ENCODE measurements at places on chromosomes 12 and 14. TPM values are rescaled to one million over a fixed set of nuclear protein-coding genes. Genes with fewer than 3 reads are reported as not detected.

- DNase-seq: no peak
- no peak overlapping the region for H3K4me3 ChIP-seq
- no peaks in the 10 kb centered on the region for H3K4me1 ChIP-seq
- no peak overlapping the region for H3K27ac ChIP-seq
- H3K36me3 ChIP-seq: no peaks in the 10 kb centered on the region
Measured at GRCh38 chr12:127657036-127657435, 609.9 kb upstream of the TMEM132C start.

GRCh38 chr12:116630762-116631161 lies 71.6 kb downstream of the MAP1LC3B2 start:
- H3K4me3 ChIP-seq: no peak overlapping the region
- H3K27ac ChIP-seq: no peak overlapping the region
- H3K36me3 ChIP-seq: no peaks in the 10 kb centered on the region
- no peak for DNase-seq

DNA sequence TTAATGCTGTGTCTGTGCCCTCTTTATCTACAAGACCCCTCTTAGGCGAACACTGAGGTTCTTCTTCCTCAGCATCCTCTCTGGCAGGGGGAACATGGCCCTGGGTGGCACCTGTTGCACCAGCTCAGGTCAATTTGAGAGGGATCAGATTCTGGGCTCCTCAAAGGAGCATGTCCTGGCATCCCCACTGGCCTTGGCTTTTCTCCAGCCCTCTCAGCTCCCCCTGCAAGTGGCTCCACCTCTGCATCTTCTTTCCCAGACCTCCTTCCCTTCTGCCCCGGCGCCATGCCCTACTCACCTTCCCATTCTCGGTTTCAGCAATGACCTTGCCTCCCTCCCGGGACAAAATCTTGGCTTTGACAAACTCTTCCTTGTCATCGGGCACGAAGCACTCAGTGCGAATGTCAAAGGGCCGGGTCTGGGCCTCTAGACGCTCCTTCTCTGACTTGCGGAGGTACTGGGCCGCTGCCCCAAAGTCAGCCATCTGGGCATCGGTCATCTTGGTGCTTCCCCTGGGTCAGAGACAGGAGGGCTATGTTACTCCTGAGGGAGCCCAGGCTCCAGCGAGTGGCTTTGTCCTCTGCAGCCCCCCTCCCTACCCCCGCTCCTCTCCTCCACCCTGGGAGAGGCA lies 1.2 kb downstream of the MYH6 start:
- H3K27me3 ChIP-seq: peaks cover 55% of the 10 kb centered on the region
- H3K27ac ChIP-seq: no peak overlapping the region
- peaks cover 16% of the 10 kb centered on the region for H3K4me1 ChIP-seq
- H3K36me3 ChIP-seq: no peaks in the 10 kb centered on the region
- no peak overlapping the region for H3K4me3 ChIP-seq

- H3K4me1 ChIP-seq: no peaks in the 10 kb centered on the region
- DNase-seq: no peak
- no peak overlapping the region for H3K27ac ChIP-seq
- no peaks in the 10 kb centered on the region for H3K27me3 ChIP-seq
- no peaks in the 10 kb centered on the region for H3K36me3 ChIP-seq
Measured at GRCh38 chr12:52759695-52760094, 17.4 kb downstream of the KRT76 start.

DNA sequence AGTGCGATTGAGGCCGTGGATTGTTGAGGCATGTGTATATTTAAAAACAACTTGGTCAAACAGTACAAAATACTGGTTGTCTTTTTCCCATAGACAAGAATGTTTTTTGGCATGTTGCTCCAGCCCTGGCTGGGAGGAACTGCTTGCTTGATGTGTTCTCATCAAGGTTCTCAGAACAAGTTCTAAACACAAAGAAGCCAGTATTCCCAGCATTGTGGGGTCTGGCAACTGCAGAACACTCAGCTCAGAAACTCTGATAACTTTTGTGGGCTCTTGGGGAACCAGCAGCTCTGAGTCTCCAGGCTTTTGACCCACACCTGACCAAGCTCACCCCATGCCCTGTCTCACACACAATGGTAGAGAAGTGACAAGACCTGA lies 27.1 kb upstream of the DICER1 start:
- H3K4me1 ChIP-seq: peaks cover 5% of the 10 kb centered on the region
- peaks cover 12% of the 10 kb centered on the region for H3K27me3 ChIP-seq
- no peak overlapping the region for H3K27ac ChIP-seq
- peaks cover 14% of the 10 kb centered on the region for H3K36me3 ChIP-seq

DNA sequence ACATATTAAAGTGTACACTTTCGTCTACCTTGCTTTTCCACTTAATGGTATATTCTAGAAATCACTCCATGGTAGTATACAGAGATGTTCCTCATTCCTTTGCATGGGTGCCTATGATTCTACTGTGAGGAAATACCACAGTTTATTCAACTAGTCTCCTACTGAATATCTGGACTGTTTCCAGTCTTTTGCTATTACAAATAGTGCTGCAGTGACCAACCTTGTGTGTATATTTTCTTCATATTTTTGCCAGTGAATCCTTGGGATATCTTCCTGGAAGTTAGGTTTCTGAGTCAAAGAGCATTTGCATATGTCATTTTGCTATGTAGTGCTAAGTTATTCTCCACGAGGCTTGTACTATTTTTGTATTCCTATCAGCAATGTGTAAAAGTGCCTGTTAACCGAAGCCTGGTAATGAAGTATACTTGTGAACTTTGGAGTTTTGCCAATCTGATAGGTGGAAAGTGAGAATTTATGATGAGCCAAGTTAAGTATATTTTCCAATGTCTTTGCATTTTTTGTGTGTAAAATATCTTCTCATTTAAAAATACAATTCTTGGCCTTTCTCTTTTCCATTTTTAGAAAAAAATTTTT lies 31.3 kb upstream of the TMEM263 start:
- H3K27ac ChIP-seq: no peak overlapping the region
- H3K27me3 ChIP-seq: peaks cover 63% of the 10 kb centered on the region
- DNase-seq: no peak
- no peaks in the 10 kb centered on the region for H3K36me3 ChIP-seq

GRCh38 chr14:28130610-28131284 lies 635.8 kb upstream of the FOXG1 start:
- H3K27ac ChIP-seq: no peak overlapping the region
- H3K27me3 ChIP-seq: no peaks in the 10 kb centered on the region
- H3K4me3 ChIP-seq: no peak overlapping the region
- no peak for DNase-seq
- no peaks in the 10 kb centered on the region for H3K4me1 ChIP-seq
- H3K36me3 ChIP-seq: no peaks in the 10 kb centered on the region

DNA sequence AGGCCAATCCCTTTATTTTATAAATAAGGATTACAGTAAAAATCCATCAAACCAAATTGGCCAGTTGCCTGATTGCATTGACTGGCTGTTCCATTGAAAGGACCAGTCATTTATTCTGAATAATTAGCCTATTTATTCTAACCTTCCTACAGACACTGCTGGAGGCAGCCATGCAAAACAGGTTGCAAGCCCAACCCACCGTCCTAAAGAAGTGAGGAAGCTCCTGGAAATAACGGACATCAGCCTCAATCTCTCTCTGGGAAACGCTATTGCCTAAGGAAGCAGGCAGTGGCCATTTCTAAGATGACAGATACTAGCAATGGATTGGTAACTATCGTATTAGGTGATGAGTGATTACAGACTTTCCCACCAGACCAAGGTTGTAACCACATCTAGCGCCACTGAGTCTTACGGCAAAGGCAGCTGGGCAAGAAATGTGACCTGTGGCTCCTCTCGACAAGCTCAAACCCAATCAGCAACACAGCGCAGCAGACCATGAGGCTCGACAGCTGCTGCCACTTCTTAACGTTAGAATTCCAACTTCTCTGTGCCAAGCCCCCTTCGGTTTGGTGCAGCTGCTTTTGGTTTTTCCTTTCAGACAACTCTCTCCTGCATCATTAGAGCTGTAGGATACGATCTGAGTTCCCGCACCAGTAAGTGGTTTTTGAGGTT lies 134.2 kb downstream of the KCNK10 start:
- no peaks in the 10 kb centered on the region for H3K36me3 ChIP-seq
- no peak overlapping the region for H3K27ac ChIP-seq
- H3K27me3 ChIP-seq: peaks cover 8% of the 10 kb centered on the region
- H3K4me3 ChIP-seq: peak overlapping the region; percentile 56
- DNase-seq: no peak

DNA sequence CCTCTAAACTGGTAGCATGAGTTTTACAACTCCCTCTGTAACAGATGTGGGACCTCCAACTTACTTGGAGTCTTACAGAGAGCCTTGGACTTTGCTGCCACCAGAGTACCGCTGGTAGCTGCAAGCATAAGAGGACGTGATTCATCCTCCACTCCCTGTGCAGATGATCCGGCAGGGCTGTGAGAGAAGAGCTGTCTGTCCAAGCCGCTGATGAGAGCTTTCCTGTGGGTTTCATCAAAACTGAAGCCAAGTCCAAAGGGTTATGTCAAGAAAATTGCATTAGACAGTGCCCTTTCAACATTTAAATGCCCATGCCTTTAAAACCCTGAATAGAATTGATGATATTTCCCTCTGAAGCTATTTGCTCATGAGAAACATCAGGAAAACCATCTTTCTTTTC lies 85.8 kb downstream of the LLPH start:
- no peak overlapping the region for H3K4me3 ChIP-seq
- H3K4me1 ChIP-seq: no peaks in the 10 kb centered on the region

GRCh38 chr12:54265364-54265812 lies 14.5 kb downstream of the CBX5 start:
- no peak overlapping the region for H3K4me3 ChIP-seq
- H3K36me3 ChIP-seq: peaks cover 1% of the 10 kb centered on the region
- H3K27me3 ChIP-seq: no peaks in the 10 kb centered on the region
- DNase-seq: no peak
- no peak overlapping the region for H3K27ac ChIP-seq
- peaks cover 8% of the 10 kb centered on the region for H3K4me1 ChIP-seq

GRCh38 chr14:92274055-92274454 lies 48.9 kb upstream of the SLC24A4 start:
- H3K36me3 ChIP-seq: no peaks in the 10 kb centered on the region
- H3K27me3 ChIP-seq: peaks cover 28% of the 10 kb centered on the region
- DNase-seq: no peak
- H3K4me3 ChIP-seq: no peak overlapping the region
- H3K4me1 ChIP-seq: no peaks in the 10 kb centered on the region
- H3K27ac ChIP-seq: no peak overlapping the region

GRCh38 chr12:131735153-131735456 lies 24.2 kb downstream of the SFSWAP start:
- H3K4me1 ChIP-seq: no peaks in the 10 kb centered on the region
- no peaks in the 10 kb centered on the region for H3K27me3 ChIP-seq
- no peak overlapping the region for H3K4me3 ChIP-seq
- peaks cover 79% of the 10 kb centered on the region for H3K36me3 ChIP-seq
- DNase-seq: no peak

DNA sequence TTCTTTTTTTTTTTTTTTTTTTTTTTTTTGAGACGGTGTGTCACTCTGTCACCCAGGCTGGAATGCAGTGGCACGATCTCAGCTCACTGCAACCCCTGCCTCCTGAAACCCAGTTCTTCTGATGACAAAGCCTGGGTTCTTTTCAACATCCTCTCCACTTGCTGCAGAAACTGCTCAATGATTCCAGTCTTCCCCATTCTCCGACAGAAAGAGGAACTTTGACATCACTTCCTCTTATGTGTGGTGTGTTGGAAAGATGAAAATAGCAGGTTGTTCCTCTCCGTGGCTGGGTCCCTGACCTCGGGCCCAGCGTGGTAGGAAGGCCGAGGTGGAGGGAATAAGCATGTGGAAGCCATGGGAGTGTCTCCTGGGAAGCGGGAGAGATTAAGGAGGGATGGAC lies 198.4 kb downstream of the PHETA1 start:
- no peak overlapping the region for H3K4me3 ChIP-seq
- peaks cover 14% of the 10 kb centered on the region for H3K4me1 ChIP-seq
- DNase-seq: no peak
- H3K27ac ChIP-seq: no peak overlapping the region
- no peaks in the 10 kb centered on the region for H3K36me3 ChIP-seq

DNA sequence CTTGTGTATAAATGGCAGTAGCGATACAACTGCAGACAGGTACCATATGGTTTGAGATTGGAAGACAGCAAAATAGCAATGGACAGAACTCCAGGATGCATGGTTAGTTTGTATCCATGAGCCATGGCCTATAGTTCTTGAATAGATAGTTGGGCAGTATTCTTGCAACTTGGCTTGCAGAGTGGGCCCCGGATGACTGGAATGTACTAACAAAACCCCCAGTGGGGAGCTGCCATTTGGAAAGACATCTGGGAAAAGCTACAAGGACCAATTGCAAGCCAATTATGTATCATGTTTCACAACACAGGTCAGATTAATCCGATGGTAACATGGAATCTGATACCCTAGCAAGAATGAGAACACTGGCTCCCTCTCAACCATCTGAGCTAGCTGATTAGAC lies 279.6 kb downstream of the RERGL start:
- no peak for DNase-seq
- H3K27ac ChIP-seq: no peak overlapping the region
- H3K4me1 ChIP-seq: no peaks in the 10 kb centered on the region
- H3K27me3 ChIP-seq: no peaks in the 10 kb centered on the region
- H3K36me3 ChIP-seq: no peaks in the 10 kb centered on the region
- no peak overlapping the region for H3K4me3 ChIP-seq

GRCh38 chr12:71727958-71728357 lies 26.7 kb upstream of the RAB21 start:
- H3K36me3 ChIP-seq: no peaks in the 10 kb centered on the region
- H3K27ac ChIP-seq: no peak overlapping the region
- no peak for DNase-seq

- H3K27me3 ChIP-seq: no peaks in the 10 kb centered on the region
- no peaks in the 10 kb centered on the region for H3K36me3 ChIP-seq
- H3K4me3 ChIP-seq: no peak overlapping the region
- DNase-seq: no peak
- H3K4me1 ChIP-seq: no peaks in the 10 kb centered on the region
- H3K27ac ChIP-seq: no peak overlapping the region
Measured at GRCh38 chr12:23640754-23641153, 308.7 kb downstream of the SOX5 start.

DNA sequence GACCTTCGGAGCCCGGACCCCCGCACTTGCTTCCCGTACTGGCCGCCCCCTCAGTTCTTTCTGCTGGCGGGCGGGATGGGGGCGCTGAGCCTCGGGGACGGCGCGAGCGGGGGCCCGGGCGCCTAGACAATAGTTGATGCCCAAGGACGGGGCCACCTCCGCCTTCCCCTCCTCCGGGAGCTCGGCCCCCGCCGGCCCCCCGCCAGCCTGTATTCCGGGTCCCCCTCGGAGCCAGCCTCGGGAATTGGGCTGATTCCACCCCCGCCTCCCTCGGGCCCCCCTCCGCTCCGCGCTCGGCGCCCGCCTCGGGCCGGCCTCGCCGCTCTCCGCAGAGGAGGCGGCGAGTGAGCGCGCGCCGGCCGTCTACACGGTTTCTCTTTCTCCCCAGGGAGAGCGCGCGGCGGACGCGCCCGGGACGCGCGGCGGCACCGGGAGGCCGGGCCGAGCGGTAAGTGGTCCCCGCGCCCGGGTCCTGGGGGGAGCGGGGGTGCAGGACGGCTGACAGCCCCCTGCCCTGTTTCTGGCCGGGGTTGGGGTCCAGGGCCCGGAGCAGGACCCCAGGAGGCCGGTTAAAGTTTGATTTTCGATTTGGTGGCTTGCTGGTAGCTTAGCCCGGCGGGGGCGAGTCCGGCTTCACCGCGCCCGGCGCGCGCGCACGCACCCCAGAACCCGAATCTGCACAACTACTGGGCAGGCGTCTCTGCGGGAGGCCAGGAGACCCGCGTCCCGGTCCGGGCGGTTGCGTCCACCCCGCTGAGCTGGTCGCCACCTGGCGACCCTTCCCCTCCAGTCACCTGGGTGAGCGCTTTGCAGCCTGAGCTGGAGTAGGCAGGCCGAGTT lies 413.7 kb downstream of the PCNX1 start:
- H3K4me3 ChIP-seq: peak overlapping the region; percentile 95
- H3K4me1 ChIP-seq: peaks cover 50% of the 10 kb centered on the region
- DNase-seq: peak; percentile 73

Gene GPR68
- total RNA-seq: 1.4 TPM

Gene CCND2
- total RNA-seq: 230 TPM
